ENCODE measurements at places on chromosomes 16 and 17.

- no peak for DNase-seq
These were observed 532 bp downstream of the KDM6B start for GRCh38 chr17:7834542-7834956.

GRCh38 chr16:71706046-71706445 is 18.5 kb downstream of the PHLPP2 start:
- no peak for DNase-seq

DNA sequence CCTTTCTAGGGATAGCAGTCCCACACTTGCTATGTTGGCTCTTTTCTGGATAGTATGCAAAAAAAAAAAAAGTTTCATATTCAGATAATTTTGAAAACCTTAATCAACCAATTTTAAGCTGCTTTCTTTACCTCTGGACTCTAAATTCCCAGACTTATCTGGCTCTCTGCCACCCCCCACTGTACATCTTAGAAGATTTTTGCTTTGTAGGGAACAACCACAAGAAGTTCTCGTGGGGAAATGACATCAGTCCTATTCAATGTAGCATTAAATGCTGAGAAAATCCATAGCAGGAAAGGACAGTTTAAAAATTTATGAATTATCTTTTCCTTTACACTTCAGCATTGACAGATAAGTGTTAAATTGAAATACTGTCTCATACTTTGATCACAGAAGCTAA is 562.7 kb upstream of the HSBP1 start:
- DNase-seq, result no peak

GRCh38 chr16:64657316-64658011 is 464.4 kb downstream of the CDH11 start:
- DNase-seq, result no peak

- no peak for DNase-seq
These were observed 374.3 kb upstream of the GOT2 start for GRCh38 chr16:59108374-59108773.

GRCh38 chr17:48841395-48841831 is 10.6 kb downstream of the CALCOCO2 start:
- DNase-seq, result peak; percentile 39

- no peak for DNase-seq
These were observed 18.9 kb downstream of the PSME3IP1 start for GRCh38 chr16:57166951-57167350.

DNA sequence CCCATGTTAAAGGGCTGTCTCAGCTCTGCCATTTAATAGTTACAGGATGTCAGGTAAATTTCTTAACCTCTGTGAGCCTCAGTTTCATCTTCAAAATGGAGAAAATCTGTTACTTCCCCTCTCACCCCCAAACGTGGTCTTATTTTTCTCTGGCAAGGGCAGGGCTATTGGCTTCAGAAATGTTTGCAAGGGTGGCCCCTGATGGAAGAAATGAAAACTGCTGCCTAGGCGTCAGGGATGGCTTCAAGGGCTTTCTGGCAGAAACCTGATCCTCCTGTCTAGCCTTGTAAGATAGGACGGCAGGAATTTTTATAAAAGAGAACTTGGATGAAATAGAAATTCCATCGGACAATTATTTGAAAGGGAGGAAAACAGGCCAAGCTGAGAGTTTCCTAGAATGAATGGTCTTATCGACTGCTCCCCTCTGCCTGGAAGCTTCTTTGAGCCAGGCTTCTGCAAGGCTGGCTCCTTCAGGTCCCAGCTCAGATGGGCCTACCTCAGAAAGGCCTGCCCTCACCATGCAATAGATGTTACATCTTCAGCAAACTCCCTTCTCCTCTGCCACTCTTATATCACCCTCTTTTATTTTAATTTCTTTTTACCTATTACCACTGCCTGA is 43.0 kb upstream of the TANGO6 start:
- peak; percentile 13 for DNase-seq

DNA sequence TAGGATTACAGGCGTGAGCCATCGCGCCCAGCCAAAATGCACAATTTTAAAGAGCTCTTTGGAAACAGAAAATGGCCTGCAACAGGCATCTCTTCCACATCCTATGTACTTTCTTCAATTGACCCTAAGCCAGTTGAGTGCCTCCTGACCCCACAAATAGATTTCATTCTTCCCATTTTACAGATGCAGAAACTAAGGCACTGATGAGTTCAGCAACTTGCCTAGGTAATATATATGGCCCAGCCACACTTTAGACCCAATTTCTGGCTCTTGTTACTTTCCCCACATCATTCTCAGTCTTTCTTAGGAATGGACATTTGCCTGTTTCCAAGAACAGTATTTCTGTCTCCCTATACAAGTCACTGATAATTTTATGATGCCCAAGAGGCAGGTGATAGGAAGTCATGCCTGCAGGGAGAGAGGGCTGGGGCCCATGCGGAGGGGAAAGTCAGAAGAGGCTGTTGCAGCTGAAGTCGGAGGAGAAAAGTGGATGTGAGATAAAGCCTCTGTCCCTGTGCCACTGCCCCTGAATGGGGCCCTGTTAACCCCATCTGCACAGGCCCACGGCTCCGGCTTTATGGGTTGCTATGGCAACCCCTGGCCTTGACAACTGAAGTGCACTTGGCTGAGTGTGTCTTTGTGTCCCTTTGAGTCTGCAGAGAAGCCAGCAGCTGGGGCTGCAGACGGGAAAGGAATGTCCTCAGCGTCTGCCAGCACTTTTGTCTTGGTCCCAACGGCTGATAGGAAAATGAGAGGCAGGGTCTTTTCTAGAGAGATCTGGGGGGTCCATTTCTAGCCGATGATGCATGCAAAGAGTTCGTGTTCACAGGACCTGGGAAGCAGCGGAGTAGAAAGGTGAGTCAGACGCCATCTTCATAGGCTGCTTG is 45.9 kb downstream of the ABAT start:
- DNase-seq, result no peak

DNA sequence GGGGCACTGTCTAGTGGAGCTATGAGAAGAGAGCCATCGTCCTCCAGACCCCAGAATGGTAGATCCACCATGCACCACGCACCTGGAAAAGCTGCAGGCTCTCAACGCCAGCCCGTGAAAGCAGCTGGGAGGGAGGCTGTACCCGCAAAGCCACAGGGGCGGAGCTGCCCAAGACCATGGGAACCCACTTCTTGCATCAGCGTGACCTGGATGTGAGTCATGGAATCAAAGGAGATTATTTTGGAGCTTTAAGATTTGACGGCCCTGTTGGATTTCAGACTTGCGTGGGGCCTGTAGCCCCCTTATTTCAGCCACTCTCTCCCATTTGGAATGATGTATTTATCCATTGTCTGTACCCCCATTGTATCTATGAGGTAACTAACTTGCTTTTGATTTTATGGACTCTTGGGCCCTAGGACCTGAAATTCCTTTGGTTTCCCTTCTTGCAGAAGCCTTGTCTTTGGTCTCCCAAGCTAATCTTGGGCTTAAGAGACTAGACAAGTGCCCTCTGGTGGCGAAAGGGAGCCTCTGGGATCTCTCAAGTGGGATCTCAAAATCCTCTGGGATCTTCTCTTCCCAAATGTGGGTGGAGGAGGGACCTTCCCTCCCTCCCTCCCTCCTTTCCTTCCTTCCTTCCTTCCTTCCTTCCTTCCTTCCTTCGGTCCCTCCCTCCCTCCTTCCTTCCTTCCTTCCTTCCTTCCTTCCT is 58.2 kb upstream of the HAPSTR1 start:
- DNase-seq, result no peak

GRCh38 chr17:32161029-32161428 is 18.7 kb downstream of the RHOT1 start:
- DNase-seq, result no peak

DNA sequence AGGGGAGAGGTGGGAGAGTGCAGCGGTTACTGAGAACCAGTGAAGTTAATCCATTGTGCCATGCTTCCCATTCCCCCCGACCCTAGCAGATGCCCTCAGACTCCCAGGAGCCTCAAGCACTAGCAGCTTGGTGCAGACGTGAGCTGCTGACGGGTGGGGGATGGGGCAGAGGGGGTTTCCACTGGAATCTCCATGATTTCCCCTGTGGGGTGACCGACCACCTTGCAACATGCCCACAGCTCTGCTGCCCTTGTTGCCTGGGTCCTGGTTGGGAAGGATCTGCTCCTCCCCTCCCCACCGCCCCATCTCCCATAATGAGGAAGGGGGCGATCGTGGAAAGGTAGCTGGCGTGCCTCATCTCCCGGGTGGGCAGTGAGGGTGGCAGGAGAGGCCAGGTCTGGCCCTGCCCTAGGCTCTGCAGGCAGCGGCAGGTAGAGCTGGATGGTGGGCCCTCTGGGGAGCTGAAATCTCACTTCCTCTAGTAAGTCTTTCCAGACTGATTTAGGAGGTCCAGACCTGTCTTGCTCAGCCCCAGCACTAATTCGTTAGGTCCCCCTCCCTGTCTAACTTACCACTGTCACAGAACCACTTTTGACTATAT is 9.6 kb downstream of the FLOT2 start:
- no peak for DNase-seq

- DNase-seq, result no peak
These were observed 27.9 kb downstream of the IGFBP4 start for GRCh38 chr17:40470932-40471828.

DNA sequence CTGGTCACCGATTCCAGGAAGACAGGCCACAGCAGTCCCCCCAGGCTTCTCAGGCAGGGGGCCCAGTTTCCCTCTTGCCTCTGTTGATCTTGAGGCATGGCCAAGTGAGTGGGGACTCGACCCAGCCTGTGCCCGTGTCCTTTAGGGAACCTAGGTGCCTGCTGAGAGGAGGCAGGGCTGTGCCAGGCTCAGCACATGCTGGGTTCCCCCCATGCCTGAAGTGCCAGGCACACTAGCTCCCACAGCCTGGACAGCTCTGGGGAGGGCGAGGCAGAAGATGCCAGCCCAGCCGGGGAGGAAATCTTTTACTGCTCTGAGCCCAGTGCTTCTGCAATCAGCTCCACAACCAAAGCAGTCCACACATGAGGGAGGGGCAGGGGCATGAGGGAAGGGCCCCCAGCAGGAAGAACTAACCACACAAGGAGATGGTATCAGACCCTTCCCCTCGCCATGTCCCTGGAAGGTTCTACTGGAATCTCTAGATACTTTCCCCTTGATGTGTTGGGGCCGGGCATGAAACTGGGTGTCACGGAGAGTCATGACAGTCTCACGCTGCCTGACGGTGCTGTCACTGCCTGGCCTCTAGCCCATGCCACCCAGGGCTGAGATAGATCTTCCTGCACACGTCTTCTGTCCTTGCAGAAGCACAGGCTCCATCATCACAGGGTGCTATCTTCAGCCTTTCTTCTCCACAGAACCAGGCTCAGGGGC is 25.5 kb downstream of the MYO18A start:
- no peak for DNase-seq

DNA sequence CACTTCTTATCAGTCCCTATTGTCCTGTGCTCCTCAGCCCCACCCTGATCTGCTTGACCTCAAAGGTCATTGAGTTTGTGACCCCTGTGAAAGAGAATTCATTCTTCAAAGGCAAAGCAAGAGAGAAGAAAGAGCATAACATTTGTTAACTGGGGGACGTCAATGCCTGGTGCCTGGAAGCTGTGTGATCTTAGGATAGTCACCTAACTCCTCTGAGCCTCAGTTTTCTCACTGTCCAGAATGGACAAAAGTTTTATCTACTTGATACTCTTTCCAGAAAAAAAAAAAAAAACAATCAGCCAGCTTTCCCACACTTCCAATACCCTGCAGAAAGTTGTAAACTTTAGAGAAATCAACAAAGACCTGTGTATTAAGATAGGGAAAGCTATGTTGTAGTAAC is 173.1 kb downstream of the C16orf78 start:
- DNase-seq, result no peak

- peak; percentile 53 for DNase-seq
These were observed 23.1 kb upstream of the C16orf78 start for GRCh38 chr16:49350265-49351095.

- no peak for DNase-seq
These were observed 15.2 kb downstream of the SOCS3 start for GRCh38 chr17:78344666-78345065.

GRCh38 chr17:34265711-34266110 is 4.3 kb upstream of the CCL7 start:
- DNase-seq, result no peak

GRCh38 chr16:12411516-12411915 is 392.2 kb downstream of the CPPED1 start:
- no peak for DNase-seq

DNA sequence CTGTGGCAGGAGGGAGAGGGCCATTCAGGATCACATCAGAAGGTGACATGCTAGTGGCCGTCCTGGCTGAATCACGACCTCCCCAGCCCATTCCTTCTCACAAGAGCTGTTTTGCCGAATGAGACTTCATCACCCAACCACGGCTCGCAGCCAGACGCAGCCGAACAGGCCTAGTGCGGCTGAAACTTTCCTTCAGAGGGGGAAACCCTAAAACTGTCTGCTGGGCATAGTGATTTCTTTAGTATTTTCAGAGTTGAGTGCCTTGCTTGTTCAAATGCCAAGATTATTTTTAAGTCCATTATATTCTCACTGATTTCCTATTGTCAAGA is 343.7 kb downstream of the CPPED1 start:
- DNase-seq, result no peak

DNA sequence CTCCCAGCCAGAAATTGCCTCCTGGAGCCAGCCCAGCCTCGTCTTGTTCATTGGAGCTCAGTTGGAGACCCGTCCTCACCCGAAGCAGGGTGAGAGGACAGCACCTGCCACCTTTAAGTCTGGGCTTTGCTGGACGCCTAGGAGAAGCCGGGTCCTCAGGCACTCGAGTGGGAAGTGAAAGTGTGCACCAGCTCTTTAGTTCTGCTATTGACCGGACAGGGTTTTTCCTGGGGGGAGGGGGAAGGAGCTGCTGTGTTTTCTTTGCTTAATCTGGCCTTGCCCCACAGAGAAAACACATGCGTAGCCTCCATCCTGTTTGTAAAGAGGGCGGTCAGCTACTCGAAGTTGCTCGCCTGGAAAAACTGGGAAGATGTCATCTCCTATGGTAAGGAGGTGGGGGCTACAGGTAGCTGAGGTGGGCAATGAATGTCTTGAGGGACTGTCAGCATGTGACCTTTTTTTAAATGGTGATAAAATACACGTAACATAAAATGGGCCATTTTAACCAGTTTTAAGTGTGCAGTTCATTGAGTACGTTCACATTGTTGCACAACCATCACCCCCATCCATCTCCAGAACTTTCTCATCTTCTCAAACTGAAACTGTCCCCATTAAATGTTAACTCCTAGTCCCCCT is 34.4 kb downstream of the CMIP start:
- DNase-seq, result no peak

DNA sequence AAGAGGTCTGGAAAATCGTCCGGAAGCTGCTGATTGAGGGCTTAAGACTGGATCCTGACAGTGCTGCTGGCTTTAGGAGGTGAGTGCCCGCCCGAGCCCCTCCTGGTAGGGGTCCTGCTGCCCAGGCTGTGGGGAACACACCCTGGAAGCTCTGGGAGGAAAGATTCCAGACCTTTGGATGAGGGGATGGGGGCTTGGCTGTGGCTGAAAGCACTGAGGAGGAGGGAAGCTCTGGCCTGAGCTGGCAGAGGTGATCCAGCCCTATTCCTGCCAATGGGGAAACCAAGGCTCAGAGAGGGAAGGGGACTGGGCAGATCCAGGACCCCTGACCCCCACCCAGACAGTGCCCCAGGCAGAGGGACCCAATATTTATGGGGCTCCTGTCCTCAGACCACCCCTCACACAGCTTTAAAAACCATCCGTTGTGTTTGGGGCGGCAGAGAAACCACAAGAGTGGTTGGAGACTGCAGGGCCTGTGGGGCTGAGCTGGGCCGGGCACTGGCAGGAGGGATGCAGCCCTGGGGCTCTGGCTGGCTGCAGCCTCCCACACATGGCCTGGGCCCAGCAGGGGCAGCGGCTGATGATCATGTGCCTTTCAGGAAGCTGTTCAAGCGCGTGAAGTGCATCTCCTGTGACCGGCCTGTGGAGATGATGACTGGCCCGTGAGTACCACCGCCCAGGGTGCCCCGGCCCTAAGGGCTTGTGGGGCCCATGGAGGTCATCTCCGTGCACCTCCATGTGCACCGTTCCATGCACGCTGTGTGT is 22.8 kb downstream of the UBALD1 start:
- DNase-seq, result no peak
